Suppressor macrophage treated with lipopolysaccharide for 4 hours (primary cell): ENCODE measurements at places on chromosomes 5 and 9.

- no peak for DNase-seq
These were observed 78.1 kb upstream of the DIRAS2 start for GRCh38 chr9:90720621-90721265.

DNA sequence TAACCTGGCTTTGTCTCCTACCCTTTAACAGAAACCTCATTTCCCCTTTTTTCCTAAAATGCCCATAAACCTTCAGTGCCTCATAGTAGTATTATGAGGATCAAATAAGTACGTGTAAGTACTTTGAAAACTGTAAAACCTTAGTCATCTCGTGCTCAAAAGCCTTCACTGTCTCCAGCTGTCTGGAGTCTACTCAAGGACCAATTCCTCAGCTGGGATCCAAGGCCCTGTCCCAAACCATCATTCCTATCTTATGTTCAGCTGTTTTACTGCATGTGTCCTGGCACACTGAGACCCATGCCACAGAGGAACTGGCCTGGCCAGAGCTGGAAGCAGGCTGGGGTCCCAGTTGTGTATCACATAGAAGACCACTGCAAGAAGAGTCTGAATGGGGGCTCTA, 15.9 kb downstream of the ADAMTSL1 start:
- no peak for DNase-seq

DNA sequence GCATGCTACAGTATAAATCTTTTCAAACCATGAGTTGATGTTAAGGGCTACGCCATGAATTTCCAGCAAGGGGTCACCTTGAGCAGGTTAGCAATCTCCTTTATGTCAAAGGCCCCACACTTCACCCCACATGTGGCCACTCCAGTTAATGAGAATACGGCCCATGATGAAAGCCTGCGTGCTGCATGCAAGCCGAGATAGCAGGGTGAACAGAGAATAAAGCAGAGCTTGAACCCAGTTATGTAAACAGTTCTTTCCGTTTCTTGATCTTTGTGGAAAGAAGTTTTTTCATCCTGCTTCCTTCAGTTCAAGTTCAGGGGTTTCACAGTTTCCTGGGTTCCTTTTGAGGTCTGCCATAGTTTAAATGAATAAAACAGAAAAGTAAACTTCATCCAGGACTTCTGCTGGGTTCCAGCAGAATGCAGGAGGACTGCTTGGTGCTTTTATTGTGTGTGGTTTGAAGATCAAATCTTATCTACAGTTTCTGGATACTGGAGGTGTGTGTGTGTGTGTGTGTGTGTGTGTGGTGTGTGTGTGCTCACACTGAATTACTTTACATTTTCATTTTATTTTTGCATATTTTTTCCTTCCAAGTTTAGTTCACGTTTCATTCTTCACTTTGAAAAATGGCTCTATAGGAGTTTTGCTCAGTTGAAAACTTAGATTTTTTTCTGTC, 87.1 kb downstream of the HMHB1 start:
- DNase-seq, result no peak

DNA sequence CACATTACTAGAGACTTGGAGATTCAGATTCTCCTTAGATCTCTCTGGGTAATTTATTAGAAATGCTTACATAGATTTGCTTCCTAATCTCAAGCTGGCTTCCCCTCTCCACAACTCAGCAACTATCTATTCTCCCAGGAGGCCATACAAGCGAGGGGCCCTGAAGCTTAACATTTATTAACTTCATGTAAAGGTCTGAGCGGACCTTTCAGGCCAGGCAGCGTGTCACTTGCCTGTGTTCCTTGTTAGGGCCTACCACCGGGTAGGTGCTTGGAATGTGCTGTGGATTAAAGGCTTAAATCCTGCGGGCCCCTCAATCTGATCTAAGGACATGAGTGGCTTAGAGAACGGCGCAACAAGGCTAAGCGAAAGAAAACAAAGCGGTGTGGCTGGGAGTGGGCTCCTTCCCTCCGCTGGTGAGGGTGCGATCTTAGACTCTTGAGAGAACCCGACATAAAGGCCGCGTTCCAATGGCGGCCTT, 712 bp upstream of the HSPA4 start:
- DNase-seq, result no peak

DNA sequence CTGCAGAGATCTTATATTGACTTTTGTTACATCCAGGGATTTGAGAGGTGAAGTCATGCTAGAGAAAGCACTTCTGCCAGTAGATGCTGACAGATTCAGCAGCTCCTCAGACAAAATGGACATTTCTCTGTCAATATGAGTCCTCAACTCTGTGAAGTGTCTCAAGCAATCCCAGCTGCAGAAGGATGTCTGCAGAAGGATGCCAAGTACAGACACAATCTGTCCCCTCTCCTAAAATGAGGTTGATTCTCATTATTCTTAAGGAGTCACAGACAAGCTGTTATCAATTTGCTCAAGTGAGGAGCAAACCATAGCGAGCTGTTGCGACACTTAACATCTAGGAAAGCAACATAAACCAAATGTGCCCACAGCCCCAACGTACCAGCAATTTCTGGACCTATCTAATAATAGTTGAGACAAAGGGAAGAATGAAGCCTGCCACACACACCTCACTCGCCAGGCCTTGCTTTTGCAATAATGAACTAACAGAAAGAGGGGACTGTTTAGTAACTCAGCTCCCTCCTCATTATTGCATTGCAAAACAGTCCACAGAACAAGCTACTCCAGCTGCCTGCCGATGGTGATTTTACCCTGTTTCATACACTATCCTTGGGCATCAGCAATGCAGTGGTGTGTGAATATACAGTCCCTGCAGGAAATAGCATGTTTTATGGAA, 364.2 kb upstream of the PDE4D start:
- DNase-seq, result peak; percentile 20

GRCh38 chr5:129511291-129511690, 51.2 kb downstream of the ADAMTS19 start:
- no peak for DNase-seq

- peak; percentile 25 for DNase-seq
These were observed 108.2 kb upstream of the VCAN start for GRCh38 chr5:83363111-83363885.

- DNase-seq, result no peak
These were observed 18.1 kb downstream of the SLC1A1 start for GRCh38 chr9:4508246-4508906.

DNA sequence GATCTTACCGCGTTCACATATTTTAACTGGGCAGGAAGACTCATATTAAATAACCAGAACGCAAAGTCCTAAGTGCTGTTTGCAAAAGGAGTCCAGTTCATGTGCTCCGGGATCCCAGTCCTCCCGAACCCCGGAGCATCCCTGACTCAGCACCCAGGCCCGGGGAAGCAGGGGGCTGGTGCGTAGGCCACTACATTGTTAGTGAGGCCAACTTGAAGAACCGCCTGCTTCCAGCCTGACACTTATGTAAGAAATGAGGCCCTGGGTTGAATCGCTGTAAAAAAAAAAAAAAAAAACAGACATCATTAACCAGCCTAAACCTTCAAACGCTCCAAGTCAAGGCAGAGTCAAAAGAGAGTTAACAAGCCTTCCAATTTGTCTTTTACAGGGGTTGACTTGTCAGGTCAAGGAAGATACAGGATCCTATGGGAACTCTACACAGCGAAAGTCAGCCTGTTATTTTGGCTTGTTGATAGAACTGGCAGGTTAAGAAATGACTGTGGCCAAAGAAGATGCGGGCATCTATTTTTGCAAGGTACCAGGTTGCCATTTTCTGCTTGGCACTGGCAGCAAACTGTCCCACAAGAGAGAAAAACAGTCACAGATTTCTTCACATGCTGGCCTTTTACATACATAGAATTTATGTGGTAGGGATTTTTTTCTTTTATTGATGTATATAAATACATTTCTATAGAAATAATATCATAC, 93.3 kb downstream of the ACTL7B start:
- DNase-seq, result no peak

- no peak for DNase-seq
These were observed 423.3 kb downstream of the TLE1 start for GRCh38 chr9:81266086-81266485.

GRCh38 chr5:3517348-3517747, 78.3 kb upstream of the IRX1 start:
- DNase-seq, result no peak
